Hematopoietic multipotent progenitor cell treated with erythropoietin and hydrocortisone succinate and interleukin-3 and kit ligand, for 17 days (in vitro differentiated cells): ENCODE measurements at places on chromosomes 7 and 10.
A peak's percentile ranks its signal among the peaks of the same experiment; 100 is the strongest.

GRCh38 chr7:132578050-132578370 lies 1.7 kb upstream of the PLXNA4 start:
- no peak for DNase-seq

DNA sequence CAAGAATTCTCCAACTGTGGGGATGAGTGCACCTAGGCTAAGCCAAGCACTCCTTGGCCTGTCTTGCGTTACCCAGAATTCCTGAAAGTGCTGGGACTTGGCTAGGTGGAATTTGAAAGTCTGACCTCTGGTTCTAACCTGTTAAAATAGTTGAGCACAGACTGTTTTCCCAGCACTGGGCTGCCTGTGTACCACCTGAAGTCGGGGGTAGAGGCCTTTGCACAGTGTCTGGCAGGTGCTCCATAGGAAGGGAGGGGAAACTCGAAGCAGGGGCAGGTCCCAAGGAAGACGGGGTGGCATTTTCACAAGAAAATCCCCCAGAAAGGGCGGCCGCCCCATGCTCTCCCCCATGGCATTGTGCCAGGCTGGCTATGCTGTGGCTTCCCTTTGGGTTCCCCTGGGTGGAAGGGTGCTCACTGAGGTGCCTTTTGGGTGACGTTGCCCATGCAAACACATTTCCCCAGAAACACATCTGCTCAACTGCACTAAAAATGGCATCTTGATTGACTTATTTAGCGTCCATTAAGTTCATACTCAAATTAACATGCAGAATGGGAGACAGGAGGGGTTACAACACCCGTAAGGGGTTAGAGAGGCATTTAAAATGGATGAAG lies 62.9 kb downstream of the SYPL1 start:
- DNase-seq: no peak

DNA sequence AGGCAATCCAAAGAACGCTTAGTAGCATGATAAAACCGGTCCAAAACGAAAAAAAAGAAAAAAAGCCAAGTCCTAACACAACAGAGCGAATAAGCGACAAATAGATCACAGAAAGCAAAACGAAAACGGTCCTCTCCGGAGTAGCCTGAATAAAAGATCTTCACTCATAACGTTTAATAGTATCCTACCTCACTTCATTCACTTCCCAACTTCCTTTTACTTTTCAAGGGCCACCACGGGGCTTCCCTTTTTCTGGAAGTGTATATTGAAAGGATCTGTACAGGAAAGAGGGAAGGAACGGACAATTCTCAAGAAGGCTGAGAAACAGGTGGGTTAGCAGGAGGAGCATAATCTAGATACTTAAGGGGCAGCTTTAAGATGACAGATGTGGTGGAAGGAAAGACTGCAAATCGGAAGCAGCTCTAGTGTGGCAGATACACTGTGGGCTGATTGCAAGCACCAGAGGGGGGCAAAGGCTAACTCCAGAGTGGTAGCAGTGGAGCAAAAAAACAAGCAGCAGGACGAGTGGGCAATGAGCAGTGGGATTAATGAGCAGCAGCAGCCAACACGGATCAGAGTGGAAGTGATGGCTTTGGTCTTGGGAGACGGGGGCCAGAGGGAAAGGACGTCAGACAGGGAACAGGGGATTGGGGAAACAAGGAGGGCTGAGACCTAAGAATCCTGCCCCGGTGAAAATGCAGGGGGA lies 866 bp downstream of the CNOT4 start:
- DNase-seq: peak; percentile 71

DNA sequence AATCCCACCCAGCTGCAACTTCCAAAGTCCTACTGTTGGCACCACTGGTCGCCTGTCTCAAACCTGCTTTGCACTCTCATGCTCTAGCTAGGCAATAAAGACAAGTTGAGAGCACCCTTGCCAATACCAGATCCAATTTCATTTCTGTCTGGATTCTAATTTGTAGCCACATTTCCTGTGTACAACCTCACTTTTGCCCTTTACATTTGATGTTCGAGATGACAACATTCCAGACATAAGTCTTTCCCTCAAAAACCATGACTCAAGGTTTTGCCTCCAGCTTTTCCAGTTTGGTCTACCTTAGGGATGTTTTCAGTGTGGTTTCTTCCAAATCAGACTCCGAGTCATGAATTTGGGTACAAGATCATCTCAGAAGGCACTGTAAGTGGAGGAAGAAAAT lies 309.0 kb downstream of the GPAM start:
- no peak for DNase-seq

GRCh38 chr7:157828190-157828589 lies 491.4 kb downstream of the DNAJB6 start:
- DNase-seq: no peak

DNA sequence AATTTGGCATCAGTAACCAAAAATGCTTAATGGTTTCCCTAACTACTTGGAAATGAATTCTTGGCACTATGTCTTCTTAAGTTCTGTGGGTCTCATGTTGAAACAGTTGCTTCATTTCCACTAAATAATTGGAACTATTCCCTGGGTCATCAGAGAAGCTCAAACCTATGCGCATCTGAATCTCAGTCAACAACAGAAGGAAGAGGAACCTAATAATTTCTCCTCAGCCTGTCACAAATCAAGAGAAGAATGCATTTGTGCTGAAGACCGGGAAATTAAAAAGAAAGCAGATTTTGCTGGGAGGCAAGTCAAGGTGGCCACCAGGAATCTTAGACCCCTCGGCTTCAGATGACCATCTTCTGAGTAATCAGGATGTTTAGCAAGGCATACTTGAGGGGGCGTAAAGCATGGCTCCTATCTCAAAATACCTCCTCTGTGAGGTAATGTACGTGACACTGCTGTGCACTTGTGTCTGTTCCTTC lies 41.4 kb downstream of the TOMM7 start:
- no peak for DNase-seq

DNA sequence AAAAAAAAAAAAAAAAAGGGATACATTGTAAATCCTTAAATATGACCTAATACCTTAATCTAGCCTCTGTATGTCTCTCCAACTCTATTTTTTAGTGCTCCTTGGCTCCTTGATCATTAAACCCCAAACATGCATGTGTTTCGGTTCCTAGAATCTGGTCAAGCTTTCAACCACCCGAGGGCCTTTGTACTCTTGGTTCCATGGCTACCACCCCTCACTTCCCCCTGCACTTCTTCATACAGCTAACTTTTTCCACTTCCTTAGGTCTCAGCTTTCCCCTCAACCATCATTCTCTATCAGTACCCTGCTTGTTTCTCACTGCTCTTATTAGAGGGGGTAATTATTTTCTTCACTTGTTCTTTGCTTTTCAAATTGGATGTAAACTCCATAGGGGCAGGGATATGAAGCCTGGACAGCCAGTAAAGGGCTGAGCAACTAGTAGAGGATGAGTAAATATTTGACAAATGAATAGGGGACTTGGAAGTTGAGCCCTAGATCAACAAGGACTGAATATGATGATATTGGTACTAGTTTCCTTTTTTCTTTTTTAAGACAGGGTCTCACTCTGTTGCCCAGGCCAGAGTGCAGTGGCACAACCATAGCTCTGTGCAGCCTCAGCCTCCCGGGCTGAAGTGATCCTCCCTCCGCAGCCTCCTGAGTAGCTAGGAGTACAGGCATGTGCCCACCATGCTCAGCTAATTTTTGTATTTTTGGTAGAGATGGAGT lies 4.3 kb upstream of the GDI2 start:
- DNase-seq: no peak

DNA sequence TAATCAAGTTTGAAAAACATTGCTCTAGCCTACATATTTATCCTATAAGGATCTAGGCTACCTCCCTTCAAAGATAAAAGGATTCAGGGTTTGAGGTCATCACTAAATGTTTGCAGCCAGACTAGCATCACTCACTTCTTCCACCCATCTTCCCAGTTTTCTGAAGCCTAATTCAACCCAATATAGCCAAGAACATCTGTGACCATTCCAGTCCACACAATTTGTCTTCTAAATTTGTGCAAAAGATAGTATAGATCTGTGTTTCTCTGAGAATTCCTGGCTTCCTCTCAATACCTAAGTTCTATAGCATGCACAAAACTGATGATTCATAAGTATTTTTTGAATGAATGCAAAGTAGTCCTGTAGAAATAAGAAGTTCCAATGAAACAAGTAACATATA lies 103.0 kb upstream of the CDK1 start:
- DNase-seq: no peak

DNA sequence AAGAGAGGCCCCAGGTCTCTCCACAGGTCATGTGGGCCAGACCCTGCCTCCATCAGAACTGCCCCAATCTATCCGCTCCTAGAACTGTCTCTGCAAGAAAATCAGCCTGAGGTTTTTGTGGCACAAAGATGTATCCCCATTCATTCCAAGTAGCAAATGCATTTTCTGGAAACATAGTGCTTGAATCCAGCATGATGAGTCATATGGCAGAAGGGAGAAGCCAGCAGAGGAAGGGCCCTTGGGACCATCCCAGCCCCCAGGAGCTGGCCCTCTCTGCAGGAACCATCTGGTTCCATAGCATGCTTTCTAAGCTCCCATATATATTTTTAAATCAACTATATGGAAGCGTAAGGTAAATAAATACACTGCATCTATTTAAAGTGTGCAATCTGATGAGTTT lies 563.2 kb downstream of the GALNT17 start:
- no peak for DNase-seq

DNA sequence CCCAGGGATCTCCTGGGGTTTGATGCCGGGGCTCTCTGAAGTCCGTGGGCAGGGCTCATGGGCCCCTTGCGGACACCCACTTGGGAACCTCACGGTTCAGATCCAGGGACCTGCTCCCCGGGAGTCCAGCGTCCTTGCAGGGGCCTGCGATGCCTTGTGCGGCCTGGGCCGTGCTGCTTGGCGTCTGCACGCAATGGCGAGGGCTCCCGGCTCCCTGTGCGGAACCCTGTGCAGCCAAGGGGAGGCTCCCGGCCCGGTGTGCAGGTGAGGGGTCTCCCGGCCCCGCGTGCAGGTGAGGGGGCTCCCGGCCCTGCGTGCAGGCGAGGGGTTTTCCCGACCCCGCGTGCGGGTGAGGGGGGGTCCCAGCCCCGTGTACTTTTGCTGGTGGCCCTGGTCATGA lies 146.7 kb downstream of the DNAJB6 start:
- no peak for DNase-seq

DNA sequence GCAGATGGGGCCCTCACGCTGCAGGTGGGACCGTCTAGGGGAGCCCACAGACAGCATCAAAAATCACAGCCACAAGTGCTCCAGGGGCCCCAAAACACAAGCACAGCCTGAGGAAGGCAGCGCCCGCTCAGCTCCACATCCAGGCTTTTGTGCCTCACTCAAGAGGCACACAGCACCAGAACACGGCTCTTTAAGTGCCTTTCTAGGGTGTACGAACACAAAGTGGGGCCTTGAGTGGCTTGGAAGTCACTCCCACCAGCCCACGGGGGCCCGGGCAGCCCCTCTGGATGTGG lies 65.2 kb downstream of the DIP2C start:
- no peak for DNase-seq

DNA sequence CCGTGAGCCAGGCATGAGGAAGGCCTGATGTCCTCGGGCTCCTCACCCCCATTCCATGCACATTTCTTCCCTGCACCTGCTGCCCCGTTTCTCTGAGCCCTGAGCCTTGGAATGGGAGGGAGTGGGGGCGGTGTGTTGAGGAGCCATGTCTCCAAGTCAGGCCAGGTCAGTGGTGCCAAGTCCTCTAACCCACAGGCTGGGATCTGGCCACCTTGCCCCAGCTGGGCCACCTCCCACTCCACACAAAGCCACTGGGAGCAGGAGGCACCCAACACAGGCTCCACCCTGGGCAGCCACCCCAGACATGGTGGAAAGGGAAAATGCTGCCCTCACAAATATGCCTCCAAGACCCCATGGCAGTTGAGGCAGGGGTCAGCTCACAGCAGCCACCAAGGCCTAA lies 27.7 kb downstream of the ZCCHC24 start:
- no peak for DNase-seq

- DNase-seq: no peak
Measured at GRCh38 chr7:25707768-25708620, 444.0 kb upstream of the NFE2L3 start.

GRCh38 chr7:68119411-68119810 lies 1122.8 kb downstream of the TYW1 start:
- DNase-seq: no peak

DNA sequence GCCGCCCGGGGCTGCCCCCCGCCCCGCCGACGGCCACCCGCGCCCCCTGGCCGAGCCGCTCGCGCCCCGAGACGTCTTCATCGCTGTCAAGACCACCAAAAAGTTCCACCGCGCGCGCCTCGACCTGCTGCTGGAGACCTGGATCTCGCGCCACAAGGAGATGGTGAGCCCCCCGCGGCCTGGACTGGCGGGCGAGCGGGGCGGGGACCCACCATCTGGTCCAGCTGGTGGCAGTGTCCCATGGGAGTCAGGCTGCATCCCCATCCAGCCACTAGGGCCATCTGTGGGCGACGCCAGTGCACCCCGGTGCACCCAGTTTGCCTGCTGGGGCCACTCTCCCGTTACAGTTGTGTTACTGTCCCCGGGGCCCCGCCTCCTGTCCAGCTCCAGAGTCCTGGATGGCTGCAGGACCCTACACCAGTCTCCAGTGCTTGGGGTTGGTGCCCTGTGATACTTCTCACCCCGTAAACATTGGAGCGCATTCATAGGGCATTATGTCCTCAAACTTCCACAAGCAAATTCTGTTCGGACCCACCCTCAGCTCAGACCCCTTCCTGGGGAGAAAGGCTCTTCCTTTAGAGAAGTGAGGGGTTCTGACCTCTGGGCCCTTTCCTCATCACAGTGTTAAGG lies 672 bp downstream of the LFNG start:
- DNase-seq: no peak

- DNase-seq: no peak
Measured at GRCh38 chr10:43479275-43479674, 42.4 kb downstream of the ZNF487 start.

GRCh38 chr10:10146604-10147003 lies 871.1 kb upstream of the CELF2 start:
- DNase-seq: no peak

- no peak for DNase-seq
Measured at GRCh38 chr10:74194999-74195398, 44.0 kb downstream of the ADK start.

- DNase-seq: no peak
Measured at GRCh38 chr10:6101181-6101580, 12.3 kb downstream of the RBM17 start.

- no peak for DNase-seq
Measured at GRCh38 chr7:139827042-139827441, 2.0 kb upstream of the TBXAS1 start.

DNA sequence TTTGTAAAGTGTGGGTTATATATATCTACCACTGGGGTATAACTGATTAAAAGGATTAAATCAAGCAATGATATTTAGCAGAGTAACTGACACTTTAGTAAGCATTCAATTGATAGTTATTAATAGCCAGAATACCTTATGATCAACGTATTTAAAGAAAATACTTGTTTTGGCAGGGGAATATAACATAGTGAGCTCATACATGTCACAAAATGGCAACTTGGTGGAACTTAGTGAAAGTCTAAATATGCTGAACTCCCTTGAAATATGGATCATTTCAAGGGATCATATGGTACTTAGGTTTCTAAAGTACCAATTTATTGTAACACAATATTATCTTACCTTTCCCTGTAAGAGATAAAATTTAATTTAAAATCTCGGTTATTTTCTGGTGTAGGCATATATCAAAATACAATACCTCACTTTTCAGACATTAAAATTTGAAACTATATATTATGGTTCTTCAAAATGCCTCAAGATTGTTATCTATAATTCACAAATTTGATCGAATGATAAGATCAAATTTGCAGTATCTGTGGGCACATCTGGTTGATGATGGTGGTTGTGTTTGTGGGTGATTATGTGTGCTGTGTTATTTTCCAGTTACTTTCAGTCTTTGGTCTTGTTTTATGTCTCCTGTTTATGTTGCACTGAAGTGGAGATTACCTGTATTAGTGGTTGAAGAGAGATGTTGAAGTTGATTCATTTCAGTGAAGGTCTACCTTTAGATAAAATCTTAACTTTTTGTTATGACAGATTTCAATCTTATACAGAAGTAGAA lies 5.2 kb downstream of the ARL4A start:
- peak; percentile 50 for DNase-seq
